ENCODE measurements at places on chromosomes 5 and 9.

- DNase-seq: peak; percentile 63
These were observed 7.1 kb upstream of the PLK2 start for GRCh38 chr5:58466939-58467338.

GRCh38 chr5:171544913-171545765, 125.7 kb downstream of the FGF18 start:
- no peak for DNase-seq

DNA sequence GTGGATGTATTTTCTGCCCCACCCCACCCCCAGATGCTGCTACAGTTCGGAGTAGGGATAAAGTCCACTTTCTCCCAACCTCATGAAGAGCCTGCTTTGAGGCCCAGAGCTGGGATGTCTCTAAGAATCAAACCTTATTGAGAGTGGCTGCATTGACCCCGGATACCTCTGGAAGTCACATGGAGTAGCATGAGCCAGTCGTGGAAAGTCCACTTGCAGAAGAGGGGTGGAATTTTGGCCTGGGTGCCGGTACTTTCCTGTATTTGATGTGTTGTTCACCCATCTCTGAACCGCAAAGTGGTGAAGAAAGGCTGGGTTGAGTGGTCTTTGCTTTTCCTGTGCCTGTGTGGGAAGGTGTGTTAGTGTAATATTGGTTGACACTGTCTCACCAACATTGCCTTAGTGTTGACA, 3.7 kb downstream of the OTULIN start:
- DNase-seq: no peak

DNA sequence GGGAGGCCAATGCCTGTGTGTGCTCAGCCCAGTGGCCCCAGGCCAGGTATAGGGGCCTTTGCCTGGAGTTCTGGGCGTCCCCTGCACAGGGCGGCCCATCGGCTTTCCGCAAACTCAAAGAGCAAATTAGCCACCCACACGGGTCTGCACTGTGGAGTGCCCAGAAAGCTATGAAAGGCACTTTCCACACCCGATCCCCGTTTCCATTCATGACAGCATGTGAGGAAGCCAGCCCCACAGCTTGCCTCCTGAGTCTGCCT, 5.2 kb downstream of the DBH start:
- DNase-seq: no peak

DNA sequence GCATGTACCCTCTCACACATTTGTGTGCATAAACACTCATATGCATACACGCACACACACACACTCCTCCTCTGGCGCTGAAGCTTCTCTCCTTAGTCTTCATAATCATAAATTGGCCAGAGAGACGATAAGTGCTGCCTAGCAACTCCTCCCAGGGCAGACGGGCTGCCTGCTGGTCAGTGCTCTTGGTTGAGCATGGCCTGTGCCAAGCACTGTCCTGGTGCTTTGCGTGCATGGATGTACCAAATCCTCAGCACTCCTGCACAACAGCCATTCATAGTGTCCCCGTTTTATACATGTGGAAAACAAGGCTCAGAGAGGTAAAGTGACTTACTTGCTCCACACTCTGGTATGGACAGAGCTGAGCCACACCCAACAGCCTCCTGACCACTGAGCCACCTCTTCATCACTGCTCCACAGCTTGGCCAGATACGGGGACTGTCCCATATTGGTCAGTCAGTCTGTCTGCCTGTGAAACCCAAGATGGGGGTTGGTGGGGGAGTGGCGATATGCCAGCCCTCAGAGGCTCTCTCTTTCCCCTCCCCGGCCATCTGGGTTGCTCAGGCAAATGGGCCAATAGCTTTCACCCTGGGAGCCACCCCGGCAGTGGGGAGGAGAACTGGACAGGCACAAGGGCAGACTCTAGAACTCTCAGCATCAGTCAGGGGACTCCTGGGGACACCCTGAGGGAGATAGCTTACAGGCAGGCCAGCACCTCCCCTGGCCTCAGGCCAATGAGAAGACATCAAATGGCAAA, 64.3 kb upstream of the GARNL3 start:
- no peak for DNase-seq

DNA sequence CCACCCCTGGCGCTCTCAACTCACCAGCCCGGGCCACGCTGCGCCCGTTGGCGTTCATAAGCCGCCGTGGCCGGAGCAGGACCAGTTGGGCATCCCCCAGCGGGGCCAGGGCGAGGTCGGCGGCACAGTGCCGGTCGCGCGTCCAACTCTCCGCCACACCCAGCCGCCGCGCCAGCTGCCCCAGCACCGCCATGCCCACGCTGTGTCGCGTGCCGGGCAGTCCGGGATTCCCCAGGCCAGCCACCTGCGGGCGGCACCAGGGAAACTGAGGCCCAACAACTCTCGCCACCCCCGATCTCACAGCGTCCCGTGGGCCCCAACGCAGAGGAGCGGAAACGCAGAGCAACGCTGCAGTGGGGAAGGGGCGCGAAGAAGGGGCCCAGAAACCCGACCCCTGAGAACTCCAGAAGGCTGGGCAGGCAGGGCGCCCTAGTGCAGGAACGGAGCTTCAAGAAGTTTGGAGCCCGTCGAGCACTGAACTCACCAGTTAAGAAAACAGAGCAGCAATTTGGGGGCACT, 453 bp downstream of the PTRH1 start:
- DNase-seq: peak; percentile 46

- no peak for DNase-seq
These were observed 74.8 kb downstream of the CDK5RAP2 start for GRCh38 chr9:120505186-120505585.

GRCh38 chr5:21236971-21237427, 1249.0 kb upstream of the CDH18 start:
- DNase-seq: peak; percentile 13

DNA sequence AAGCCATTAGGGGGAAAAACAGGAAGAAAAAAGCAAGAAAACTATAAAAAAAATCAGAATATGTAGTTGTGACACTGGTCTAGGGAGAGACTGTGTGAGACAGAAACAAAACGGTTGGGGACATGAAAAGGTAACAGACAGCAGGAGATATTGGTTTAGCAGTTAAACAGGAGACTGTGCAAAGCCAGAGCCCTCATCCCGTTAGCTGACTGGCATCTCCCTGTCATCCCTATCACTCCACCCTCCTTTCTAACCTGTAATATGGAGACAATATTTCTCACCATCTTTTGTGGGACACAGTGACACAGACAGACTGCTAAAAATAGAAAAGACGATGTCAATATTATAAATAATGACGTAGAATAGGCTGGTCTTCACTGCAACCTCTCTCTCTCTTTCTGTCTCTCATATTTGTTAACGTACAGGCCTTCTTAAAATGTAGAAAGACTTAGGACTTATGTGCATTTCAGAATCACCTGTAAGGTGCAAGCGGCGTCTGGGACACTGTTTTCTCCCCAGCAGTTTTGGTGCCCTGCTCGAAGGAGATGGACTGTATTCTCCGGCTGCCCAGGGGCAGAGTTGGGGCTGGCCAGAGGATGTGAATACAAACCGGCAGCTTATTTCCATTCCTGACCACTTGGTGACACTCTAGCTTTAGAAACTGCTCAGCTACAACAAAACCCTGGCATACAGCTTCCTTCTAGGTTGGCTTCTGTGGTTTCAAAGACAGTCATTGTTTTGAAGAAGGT, 190.6 kb downstream of the MAT2B start:
- DNase-seq: peak; percentile 84

DNA sequence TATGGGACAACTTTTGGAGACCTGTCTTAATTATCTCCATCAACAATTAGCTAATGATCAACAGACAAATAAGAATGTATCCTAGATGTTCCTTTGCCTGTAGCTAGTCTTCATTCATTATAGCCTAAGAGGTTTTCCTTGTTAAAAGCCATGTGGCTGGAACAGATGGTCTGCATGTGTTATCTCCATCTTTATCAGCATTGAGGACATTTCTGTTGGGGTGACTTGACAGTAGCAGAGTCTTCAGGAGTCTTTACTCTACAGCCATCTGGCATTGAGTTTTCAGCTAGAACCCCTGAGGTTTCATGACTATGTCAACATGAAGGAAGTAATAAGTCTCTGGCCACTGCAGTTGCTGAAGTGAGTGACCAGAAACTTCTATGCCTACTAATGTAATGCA, 106.6 kb upstream of the TLE4 start:
- DNase-seq: no peak

GRCh38 chr5:135921388-135921787, 25.7 kb upstream of the IL9 start:
- DNase-seq: peak; percentile 37

DNA sequence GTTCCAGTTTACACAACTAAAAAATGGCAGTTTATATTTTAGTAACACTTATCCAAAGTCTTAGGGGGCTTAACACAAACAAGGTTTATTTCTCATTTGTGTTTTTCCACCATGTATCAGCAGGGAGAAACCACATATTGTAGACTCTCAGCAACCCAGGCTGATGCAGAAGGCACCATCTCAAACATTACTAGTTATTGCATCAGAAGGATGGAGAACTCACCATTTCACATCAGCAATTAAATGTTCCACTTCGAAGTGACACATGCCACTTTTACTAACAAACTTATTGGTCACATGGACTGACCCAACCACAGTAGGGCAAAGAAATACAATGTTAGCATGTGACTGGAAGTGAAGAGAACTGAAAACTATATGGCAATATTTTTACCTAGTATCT, 22.5 kb upstream of the SMC2 start:
- no peak for DNase-seq

- peak; percentile 6 for DNase-seq
These were observed 1.3 kb downstream of the MED10 start for GRCh38 chr5:6376974-6377520.

DNA sequence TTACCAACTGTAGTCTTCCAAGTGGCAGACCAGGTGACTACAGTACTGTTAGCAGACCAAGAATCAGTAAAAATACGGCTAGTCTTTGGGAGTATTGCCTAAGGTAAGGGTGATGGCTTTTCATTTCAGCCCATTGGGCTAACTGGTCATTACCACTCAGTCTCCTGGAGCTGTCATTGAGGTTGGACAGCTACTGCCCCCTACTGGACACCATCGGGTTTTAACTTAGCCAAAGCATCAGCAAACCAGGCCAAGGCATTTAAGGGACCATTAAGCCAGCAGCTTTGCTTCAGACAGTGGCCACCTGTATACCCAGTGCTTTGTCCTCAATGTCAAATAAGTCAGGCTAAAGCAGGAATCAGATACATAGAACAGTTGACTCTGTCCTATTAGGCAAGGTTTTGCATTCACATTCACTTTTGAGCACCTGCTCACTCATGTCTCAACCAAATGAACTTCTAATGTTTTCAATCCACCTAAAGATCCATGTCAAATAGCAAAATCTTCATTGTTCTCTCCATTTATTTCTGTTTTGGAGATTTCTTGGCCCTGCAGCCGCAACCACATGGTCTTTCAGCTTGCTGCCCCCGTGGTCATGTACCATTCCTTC, 117.2 kb downstream of the INVS start:
- DNase-seq: peak; percentile 68

- DNase-seq: peak; percentile 15
These were observed 16.0 kb upstream of the SLC22A5 start for GRCh38 chr5:132353486-132353995.

DNA sequence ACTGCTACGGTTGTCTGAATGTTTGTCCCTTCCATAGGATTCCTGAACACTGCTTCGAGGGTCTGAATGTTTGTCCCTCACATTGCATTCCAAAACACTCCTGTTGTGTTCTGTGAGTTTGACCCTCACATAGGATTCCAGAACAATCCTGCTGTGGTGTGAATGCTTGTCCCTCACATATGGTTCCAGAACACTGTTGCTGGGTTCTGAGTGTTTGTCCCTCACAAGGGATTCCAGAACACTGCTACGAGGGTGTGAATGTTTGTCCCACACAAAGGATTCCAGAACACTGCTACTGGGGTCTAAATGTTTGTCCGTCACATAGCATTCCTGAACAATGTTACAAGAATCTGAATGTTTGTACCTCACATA, 201.2 kb downstream of the FOXD4L6 start:
- no peak for DNase-seq

DNA sequence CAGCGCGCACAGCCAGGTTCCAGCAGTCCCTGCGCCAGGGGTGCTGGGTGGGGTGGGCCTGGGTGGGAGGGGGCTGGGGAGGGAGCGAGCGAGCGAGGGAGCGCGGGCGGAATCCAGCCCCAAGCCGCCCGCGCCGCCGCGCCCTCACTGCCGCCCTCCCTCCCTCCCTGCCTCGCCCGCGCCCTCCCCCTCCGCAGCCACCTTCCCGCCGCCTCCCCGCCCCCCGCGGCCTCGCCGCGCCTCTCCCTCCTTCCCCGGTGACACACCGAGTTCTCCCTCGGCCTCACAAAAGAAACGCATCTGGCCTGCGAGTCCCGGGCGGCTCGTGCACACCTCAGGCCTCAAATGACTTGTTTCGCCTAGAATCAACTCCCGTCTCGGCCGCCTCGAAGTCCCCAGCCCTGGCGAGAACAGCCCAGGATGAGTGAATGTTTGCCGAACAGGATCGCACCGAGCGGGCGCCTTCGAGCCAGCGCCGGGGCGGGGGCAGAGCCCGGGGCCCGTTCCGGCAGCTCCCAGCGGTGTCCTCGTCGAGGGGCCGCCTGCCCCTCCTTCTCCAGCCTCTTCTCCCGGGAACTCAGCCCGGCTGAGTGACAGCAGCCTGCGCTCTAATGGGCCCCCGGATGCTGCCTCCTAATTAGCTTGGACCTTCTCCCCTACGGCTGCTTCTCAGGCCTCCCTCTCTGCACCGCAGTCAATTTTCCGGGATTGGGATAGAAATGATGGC, 371 bp upstream of the PITX1 start:
- DNase-seq: peak; percentile 69

Measured in ELR (cell line).